ENCODE measurements at places on chromosomes 11 and 22. TPM values are rescaled to one million over a fixed set of nuclear protein-coding genes. Genes with fewer than 3 reads are reported as not detected.
A peak's percentile ranks its signal among the peaks of the same experiment; 100 is the strongest.

Gene SCARF2
- 12.6 TPM for total RNA-seq

Gene USP2
- 5.1 TPM for total RNA-seq

Gene SDF2L1
- total RNA-seq: 36.1 TPM

Gene OR56A3
- not detected for total RNA-seq

Gene CLCF1
- total RNA-seq: 3.7 TPM

Gene P2RY2
- 6.5 TPM for total RNA-seq

Gene GDPD4
- total RNA-seq: not detected

Gene OR8D1
- total RNA-seq: not detected

Gene OR10A2
- not detected for total RNA-seq

Gene GSTP1
- 677 TPM for total RNA-seq

Gene DDI1
- total RNA-seq: not detected

Gene LRP4
- 6.6 TPM for total RNA-seq

DNA sequence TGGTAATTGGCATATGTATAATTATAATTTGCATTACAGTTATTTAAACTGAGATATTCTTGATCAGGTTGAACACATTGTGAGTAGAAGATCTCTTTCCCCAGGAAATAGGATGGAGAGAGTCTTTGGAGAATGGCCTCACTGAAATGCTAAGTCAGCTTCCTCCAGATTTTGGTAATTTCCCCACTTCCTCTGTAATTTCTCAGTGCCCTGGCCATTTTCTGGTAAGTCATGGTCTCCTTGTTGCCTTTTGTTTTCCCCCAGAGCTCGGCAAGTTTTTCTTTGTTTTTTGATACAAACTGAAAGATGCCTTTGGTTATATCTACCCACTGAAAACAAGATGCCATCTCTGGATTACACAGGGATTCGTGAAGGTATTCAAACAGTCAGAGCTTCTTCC lies 12.8 kb upstream of the FBXO3 start:
- no peak overlapping the region for H3K4me3 ChIP-seq
- no peak for DNase-seq
- H3K27ac ChIP-seq: no peak overlapping the region
- H3K36me3 ChIP-seq: no peaks in the 10 kb centered on the region

- no peaks in the 10 kb centered on the region for H3K4me1 ChIP-seq
- no peaks in the 10 kb centered on the region for H3K36me3 ChIP-seq
- DNase-seq: no peak
- H3K27ac ChIP-seq: no peak overlapping the region
- H3K4me3 ChIP-seq: no peak overlapping the region
These were observed 72.0 kb downstream of the SLC5A12 start for GRCh38 chr11:26649884-26650283.

- H3K36me3 ChIP-seq: no peaks in the 10 kb centered on the region
- H3K27me3 ChIP-seq: no peaks in the 10 kb centered on the region
- H3K27ac ChIP-seq: no peak overlapping the region
- no peaks in the 10 kb centered on the region for H3K4me1 ChIP-seq
- DNase-seq: no peak
- no peak overlapping the region for H3K4me3 ChIP-seq
These were observed 1375.1 kb upstream of the TENM4 start for GRCh38 chr11:80815752-80816453.

- no peaks in the 10 kb centered on the region for H3K4me1 ChIP-seq
- H3K27me3 ChIP-seq: no peaks in the 10 kb centered on the region
- no peak for DNase-seq
These were observed 54.6 kb downstream of the SLC36A4 start for GRCh38 chr11:93143186-93143585.

DNA sequence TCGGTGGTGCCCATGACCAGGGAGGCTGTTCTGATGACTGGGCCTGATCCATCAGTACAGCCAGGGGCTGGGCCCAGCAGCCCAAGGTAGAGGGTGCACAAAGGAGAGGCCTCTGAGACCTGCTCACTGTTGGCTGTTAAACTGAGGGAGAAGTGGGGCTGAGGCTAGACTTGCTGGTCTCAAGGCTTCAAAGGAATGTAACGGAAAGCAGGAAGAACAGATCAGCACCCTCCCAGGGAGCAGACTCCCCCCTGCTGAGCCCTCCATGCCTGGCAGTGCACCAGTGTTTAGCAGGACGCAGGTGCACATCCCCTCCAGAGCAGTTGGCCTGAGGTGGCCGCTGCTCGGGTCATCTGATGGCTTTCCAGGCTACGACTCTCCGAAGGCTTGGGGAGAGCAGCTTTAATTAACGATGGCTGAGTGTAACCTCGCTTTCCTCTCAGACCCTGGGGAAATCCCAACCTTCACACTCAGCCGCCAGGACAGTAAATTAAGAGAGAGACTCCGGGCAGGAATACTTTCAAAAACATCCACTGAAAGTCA lies 255.7 kb upstream of the NARS2 start:
- no peak for DNase-seq
- H3K27me3 ChIP-seq: no peaks in the 10 kb centered on the region
- no peaks in the 10 kb centered on the region for H3K4me1 ChIP-seq
- H3K36me3 ChIP-seq: no peaks in the 10 kb centered on the region
- no peak overlapping the region for H3K27ac ChIP-seq

DNA sequence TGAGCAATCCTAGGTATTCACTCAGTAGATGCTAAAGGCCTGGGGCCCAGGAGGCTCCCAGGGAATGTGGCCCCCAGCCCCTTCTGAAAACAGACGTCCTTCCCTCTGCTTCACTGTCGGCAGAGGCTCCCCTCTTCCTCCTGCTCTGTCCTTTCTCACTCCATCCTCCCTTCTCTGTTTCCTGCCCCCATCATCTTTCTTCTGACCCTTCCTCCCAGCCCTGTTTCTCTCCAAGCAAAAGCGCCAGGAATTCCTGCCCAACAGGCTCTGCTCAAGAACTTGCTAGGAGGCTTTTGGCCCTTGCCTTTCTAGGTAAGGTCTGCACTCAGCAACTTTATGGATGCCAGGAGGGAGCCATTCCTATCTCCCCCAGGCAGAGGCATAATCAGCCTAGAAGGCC lies 300.5 kb downstream of the NTM start:
- DNase-seq: no peak
- no peak overlapping the region for H3K4me3 ChIP-seq
- H3K27ac ChIP-seq: no peak overlapping the region
- no peaks in the 10 kb centered on the region for H3K36me3 ChIP-seq
- no peaks in the 10 kb centered on the region for H3K4me1 ChIP-seq

GRCh38 chr11:131204282-131204681 lies 166.1 kb upstream of the NTM start:
- no peaks in the 10 kb centered on the region for H3K27me3 ChIP-seq
- H3K4me3 ChIP-seq: no peak overlapping the region
- H3K27ac ChIP-seq: no peak overlapping the region

DNA sequence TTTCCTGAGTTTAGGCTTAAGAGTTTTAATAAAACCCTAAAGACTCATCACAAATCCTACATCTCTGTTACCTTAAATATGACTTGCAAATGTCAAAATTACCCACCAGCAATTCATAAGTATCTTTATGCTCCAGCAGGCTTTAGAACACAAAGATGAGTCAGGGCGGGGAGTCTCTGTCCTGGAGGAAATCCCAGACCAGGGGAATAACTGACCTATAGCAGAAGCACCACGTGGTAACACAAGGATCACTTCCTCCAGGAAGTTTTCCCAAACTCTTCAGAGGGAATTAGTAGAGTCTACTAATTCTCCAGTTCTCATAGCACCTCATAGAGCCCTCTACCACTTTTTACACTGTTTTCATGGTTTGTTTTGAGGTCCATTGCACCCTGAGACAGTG lies 217.0 kb downstream of the NAV2 start:
- no peak overlapping the region for H3K4me3 ChIP-seq
- H3K4me1 ChIP-seq: no peaks in the 10 kb centered on the region
- no peak overlapping the region for H3K27ac ChIP-seq
- H3K27me3 ChIP-seq: no peaks in the 10 kb centered on the region
- DNase-seq: no peak

- no peak for DNase-seq
- peaks cover 7% of the 10 kb centered on the region for H3K4me1 ChIP-seq
- H3K27ac ChIP-seq: no peak overlapping the region
- no peak overlapping the region for H3K4me3 ChIP-seq
These were observed 9.5 kb downstream of the MACROD1 start for GRCh38 chr11:64156235-64157011.

DNA sequence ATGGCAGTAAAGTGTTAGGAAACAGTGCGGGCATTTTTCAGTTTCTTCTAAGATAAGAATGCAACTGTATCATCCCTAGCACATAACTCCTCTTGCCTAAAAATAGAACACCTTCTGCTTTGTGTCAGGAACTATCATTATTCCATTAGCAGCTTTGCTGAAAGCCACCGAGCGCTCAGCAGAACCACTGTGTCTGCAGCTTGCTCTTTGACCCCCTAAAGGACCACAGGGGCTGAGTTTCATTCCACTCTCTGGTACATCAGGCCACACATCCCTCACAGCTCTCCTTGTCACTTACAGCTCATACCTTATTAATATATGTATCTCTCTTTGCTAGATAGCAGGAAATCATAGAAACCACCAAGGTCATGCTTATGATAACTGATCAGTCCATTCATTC lies 360.2 kb downstream of the KCNA4 start:
- H3K4me1 ChIP-seq: no peaks in the 10 kb centered on the region
- DNase-seq: no peak
- H3K27me3 ChIP-seq: no peaks in the 10 kb centered on the region
- H3K4me3 ChIP-seq: no peak overlapping the region
- no peaks in the 10 kb centered on the region for H3K36me3 ChIP-seq

- no peak within 1 kb of the TSS for H3K27ac ChIP-seq
- H3K4me3 ChIP-seq: peak within 1 kb of the TSS; percentile 43
- H3K27me3 ChIP-seq: peaks cover 62% of the 10 kb centered on the region
These were observed at the start of gene TPBGL for GRCh38 chr11:75240311-75241035. Gene TPBGL (plus strand): TSS chr11:75240774. CDS start chr11:75241050, 276 bp downstream.

DNA sequence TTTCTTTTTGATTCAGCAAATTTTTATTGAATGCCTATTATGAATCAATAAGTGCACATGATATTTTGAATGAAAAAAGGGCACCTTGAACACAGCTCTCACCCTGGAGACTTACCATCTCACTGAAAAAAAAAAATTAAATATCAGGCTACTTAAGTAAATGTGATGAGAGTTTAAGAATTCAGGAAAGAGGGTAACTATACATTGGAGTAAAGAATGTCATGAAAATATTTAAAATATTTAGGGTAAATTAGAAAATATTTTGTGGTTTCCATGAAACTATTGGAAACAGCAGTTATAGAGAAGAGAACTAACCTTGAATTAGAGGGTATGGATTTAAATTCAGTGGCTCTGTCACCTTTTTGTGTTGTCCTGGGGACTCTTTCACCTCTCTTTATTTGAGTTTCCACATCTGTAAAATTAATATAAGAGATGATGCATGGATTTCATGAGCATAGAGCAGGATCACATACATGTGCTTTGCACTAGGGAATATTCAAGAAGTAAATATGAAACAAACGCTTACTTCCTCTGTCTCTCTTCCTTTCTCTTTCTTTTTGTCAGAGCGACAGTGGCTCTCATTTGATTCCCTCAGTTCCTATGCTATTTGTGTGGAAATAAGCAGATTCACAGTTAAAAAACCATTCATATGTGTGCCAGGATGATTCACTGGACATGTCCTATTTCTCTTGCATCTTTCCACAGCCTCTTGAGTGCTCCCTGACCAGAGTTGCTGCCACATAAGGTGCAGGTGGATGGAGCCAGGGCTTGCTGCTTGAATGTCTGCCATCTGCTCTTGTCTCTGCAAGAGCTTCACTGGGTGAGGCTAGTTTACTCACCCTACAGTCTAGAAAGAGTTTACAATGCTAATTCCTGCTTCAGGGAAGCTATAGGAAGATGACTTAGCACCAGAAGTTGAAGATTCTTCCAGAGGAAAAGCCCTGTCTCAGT lies 533.1 kb downstream of the ETS1 start:
- no peak overlapping the region for H3K4me3 ChIP-seq
- H3K27me3 ChIP-seq: no peaks in the 10 kb centered on the region
- no peak for DNase-seq

GRCh38 chr11:17748761-17749721 lies 14.5 kb downstream of the KCNC1 start:
- H3K36me3 ChIP-seq: no peaks in the 10 kb centered on the region
- H3K27ac ChIP-seq: no peak overlapping the region

DNA sequence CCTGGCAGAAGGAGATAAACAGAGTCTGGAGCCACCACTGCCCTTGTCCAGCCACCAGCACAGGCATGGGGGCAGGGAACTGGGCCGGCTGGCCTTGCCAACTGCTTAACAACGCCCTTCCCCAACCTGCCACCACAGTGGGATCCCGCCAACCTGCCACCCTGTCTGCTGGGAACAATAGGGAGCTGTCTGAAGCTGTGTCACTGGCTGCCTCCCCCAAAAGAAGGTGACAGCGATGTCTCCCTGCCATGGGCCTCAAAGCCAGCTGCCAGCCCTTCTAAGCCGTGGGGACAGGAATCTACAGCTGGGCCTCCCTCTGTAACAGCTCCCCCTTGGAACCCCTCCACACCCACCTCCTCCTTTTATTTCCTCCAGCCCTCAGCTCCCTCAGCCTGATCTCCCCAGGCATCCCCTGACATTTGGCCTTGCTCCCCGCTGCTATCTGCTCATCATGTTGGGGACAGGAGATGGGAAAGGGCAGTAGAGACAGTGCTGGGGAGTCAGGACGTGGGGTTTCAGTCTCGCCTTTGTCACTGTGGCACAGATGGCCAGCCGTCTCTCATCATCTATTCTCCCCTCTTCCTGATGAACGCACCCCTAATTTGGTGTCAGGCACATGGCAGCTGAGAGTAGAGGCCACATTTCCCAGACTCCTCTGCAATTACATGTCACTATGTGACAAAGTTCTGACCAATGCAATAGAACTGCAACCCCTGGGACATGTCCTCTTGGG lies 51.3 kb upstream of the PRDM11 start:
- no peaks in the 10 kb centered on the region for H3K36me3 ChIP-seq
- H3K27me3 ChIP-seq: no peaks in the 10 kb centered on the region
- no peak for DNase-seq
- H3K4me3 ChIP-seq: no peak overlapping the region
- peaks cover 26% of the 10 kb centered on the region for H3K4me1 ChIP-seq
- no peak overlapping the region for H3K27ac ChIP-seq

GRCh38 chr11:66003291-66003690 lies 988 bp downstream of the BANF1 start:
- H3K4me3 ChIP-seq: peak overlapping the region; percentile 79
- no peaks in the 10 kb centered on the region for H3K27me3 ChIP-seq
- peaks cover 38% of the 10 kb centered on the region for H3K36me3 ChIP-seq
- peaks cover 24% of the 10 kb centered on the region for H3K4me1 ChIP-seq
- no peak for DNase-seq
- H3K27ac ChIP-seq: peak overlapping the region; percentile 89

GRCh38 chr11:47904808-47905207 lies 56.7 kb upstream of the NUP160 start:
- H3K4me3 ChIP-seq: no peak overlapping the region
- H3K4me1 ChIP-seq: peaks cover 27% of the 10 kb centered on the region
- H3K36me3 ChIP-seq: no peaks in the 10 kb centered on the region
- DNase-seq: no peak

GRCh38 chr11:21411104-21411503 lies 741.7 kb downstream of the NELL1 start:
- no peak overlapping the region for H3K4me3 ChIP-seq
- DNase-seq: no peak
- H3K27me3 ChIP-seq: no peaks in the 10 kb centered on the region
- no peak overlapping the region for H3K27ac ChIP-seq

GRCh38 chr11:44652901-44653644 lies 73.7 kb upstream of the TSPAN18 start:
- H3K27ac ChIP-seq: no peak overlapping the region
- H3K4me3 ChIP-seq: no peak overlapping the region
- no peaks in the 10 kb centered on the region for H3K27me3 ChIP-seq
- no peaks in the 10 kb centered on the region for H3K4me1 ChIP-seq

Measured in lower lobe of right lung (tissue), 2 donors.